ENCODE measurements at places on chromosomes 5 and 9. TPM values are rescaled to one million over a fixed set of nuclear protein-coding genes. Genes with fewer than 3 reads are reported as not detected.

- no peak for DNase-seq
These were observed 170.1 kb upstream of the PITX1 start for GRCh38 chr5:135204151-135204600.

- DNase-seq = no peak
These were observed 110.1 kb downstream of the HACD4 start for GRCh38 chr9:20921362-20921761.

GRCh38 chr9:31702957-31703356, 681.5 kb upstream of the ACO1 start:
- no peak for DNase-seq

GRCh38 chr5:173935396-173935795, 47.2 kb downstream of the CPEB4 start:
- DNase-seq = no peak

- no peak for DNase-seq
These were observed 219.2 kb downstream of the AP3B1 start for GRCh38 chr5:78075301-78075700.

- no peak for DNase-seq
These were observed 314.7 kb downstream of the TLE1 start for GRCh38 chr9:81374459-81375186.

DNA sequence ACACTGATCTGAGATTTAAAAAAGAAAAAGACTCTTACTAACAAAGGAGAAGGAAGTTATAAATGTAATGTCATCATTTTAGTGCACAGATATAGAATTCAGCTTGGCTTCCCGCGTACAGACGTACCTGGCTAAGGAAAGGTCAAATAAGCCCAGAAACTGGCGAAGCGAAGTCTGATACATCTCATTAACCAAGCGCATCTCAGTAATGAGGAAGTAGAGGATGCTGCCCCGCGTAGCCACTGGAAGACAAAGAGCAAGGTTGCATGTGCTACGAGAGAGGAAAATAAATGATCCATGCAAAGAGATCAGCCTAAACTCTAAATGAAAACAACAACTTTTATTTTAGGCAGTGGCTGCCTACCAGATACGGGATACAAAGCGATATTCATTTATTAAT, 208.8 kb downstream of the DNAH5 start:
- DNase-seq = no peak

DNA sequence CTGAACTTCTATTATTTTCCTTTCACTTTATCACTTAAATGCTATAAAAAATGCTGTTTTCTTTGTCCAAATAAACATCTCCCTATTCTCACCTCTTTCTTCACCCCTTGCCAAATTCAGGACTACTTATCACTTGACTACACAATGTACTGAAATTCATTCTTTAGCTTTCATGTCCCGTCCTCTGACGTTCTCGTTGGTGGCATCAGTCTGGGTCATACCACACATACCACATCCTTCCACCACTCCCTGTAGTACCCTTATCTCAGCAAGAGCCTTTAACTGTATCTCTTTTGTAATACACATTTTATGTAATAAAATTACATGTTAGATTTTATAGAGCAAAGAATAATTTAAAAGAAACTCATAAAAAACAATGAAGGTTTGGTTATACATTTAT, 231.1 kb upstream of the PAPPA start:
- DNase-seq = no peak

GRCh38 chr5:56229111-56229510, 4.0 kb downstream of the ANKRD55 start:
- no peak for DNase-seq

GRCh38 chr5:154652746-154653417, 102.3 kb upstream of the LARP1 start:
- peak; percentile 21 for DNase-seq

DNA sequence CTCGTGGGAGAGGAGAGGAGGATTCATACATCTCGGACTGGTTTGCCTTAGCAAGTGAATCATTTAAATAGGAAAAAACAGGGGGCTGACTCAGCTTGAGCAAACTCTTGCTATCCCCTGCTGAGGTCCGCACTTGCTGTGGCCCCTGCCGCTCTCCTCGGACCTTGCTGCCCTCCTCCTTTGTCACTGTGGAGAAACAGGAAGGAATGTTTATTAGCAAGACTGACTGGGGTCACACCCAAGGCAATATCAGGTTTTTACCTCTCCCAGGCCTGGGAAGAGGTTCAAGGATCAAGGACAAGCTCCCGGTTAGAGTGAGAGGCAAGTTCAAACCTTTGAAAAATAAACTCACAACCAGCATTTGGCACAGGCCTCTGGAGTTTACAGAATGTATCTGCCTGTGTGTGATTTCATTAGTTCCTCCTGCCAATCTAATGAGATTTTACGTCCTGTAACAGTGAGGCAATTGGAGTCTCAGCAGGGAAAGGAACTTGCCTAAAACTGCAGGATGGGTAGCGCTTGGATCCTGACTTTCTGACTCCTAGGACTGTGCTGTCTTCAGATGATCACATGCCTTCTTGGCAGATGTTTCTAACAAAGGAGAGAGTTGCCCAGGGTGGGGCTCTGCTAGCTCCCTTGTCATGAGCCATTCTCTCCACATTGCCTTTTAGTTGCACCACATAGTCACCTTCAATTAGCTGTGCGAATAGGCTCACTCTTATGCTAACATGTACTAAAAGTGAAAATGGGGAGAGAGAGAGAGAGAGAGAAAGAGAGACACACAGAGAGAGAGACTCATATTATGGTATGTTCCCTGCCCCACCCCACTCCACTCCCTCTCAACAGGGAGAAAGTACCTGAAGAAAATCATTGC, 108.6 kb upstream of the CDKN2B start:
- DNase-seq = no peak

- DNase-seq = no peak
These were observed 13.8 kb upstream of the IL7R start for GRCh38 chr5:35842856-35843255.

DNA sequence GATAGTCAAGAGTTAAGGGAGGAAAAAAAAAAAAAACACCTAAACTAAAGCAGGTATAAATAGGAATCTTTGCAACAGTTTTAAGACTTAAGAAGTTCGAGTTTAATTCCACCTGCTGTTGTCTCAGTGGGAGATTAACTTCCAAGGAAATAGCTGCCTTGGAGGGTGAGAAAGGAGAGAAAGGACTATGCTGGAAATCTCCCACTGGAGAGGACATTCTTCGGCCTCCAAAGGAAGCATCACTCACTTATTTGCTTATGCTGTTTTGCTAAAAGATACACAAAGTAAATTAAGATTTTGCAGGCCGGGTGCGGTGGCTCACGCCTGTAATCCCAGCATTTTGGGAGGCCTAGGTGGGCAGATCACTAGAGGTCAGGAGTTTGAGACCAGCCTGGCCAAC, 317.9 kb upstream of the MPDZ start:
- DNase-seq = no peak

DNA sequence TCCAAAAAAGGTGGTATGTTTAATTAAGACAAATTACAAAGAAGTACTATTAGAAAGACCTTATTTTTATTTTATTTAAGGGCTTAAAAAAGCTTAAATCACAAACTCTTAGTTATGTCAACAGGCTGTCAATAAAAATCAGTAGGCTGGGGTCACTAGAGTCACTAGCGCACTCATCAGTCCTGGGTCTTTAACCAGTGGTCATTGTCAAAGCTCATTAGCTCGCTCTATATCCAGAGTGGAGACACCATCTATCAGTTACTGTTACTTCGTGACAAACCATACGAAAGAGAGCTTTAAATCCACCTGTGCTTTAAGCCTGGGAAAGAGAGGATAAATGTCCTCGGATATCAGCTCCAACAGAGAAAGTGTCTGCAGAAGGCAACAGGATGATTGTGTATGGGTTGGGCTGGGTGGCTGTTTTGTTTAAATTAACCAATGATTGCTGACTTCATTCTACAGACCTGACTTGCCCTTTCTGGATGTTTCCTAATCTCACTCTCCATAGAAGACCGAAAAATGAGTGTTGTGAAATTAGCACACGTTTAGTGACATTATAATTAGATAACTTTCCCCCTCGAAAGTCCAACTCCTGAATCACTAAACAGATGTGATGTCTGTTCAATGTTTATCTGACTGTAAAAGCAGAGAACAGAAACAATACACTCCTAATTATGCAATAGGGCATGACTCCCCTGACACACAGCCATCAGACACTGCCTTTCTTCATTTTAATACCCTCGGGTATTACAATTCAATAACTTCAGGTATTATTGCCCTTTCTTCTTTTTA, 123.6 kb upstream of the TNPO1 start:
- no peak for DNase-seq

DNA sequence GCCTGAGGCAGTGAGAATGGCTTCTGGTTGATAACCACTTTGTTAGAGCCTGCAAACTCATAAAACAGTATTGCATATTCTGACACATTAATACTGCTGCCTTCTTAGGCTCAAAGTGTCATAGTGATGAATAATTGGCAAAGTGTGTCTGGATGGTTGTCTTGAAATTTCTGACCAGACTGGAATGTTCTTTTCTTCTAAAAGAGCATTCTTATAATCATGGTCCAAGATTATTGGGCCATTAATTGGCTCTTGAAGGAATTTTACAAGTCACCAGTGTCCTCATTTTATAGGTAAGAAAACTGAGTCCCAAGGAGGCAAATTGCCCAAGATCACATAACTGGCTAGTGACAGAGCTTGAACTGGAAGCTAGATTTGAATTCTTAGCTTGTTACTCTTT, 111.7 kb downstream of the PCSK1 start:
- DNase-seq = no peak

- no peak for DNase-seq
These were observed 115.5 kb downstream of the MPDZ start for GRCh38 chr9:13163946-13164345.

GRCh38 chr9:125845271-125845808, 98.2 kb downstream of the PBX3 start:
- no peak for DNase-seq

- no peak for DNase-seq
These were observed 145.0 kb downstream of the ADCY2 start for GRCh38 chr5:7540736-7541485.

Gene PTPRD
- 0.10 TPM for polyA plus RNA-seq

Gene YTHDC2
- polyA plus RNA-seq = 9.3 TPM

Gene ARHGAP26
- polyA plus RNA-seq = 5.9 TPM

Gene CCNB1
- polyA plus RNA-seq = 22.6 TPM

Gene ANKDD1B
- polyA plus RNA-seq = 0.77 TPM

Gene FCN2
- 1.0 TPM for polyA plus RNA-seq

Gene TMEM250
- 10.7 TPM for polyA plus RNA-seq

Gene PIP5KL1
- 0.42 TPM for polyA plus RNA-seq

Gene NPDC1
- 358 TPM for polyA plus RNA-seq

Measured in spleen (tissue), 13 donors.